ENCODE measurements at places on chromosomes 7 and 10.
A peak's percentile ranks its signal among the peaks of the same experiment; 100 is the strongest.

- no peak for DNase-seq
Observed at GRCh38 chr7:1526271-1526754, 4.2 kb upstream of the MAFK start.

- DNase-seq: peak; percentile 52
Observed at GRCh38 chr10:109956454-109957091, 33.3 kb upstream of the XPNPEP1 start.

- DNase-seq: no peak
Observed at GRCh38 chr10:114540236-114540635, 117.8 kb downstream of the ABLIM1 start.

DNA sequence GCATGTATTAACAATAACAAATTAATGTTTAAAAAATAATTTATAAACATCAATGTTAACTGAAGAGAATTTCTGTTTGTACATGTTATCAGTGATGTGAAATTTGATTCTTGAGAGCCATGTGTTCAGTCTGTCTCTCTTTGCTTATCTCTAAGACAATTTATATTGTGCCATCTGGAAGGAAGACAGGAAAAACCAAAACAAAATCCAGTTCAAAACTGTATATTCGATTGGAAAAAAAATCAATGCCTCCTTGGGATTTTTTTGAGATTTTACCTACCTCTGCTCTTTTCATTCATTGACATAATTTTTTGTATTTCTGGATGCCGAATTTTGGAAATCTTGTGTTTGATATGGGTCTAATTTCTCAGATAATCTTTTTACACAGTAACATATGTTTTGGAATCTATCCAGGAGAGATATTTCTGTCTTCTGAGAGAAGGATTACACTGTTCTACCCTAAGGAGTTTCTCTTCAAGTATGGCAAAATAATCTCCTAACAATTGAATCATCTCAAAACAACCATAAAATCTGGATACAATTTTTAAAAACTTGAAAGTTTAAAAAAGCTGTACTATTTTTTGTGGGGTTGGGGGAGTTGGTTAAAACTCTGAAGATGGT is 311.9 kb upstream of the GNAI1 start:
- DNase-seq: no peak

DNA sequence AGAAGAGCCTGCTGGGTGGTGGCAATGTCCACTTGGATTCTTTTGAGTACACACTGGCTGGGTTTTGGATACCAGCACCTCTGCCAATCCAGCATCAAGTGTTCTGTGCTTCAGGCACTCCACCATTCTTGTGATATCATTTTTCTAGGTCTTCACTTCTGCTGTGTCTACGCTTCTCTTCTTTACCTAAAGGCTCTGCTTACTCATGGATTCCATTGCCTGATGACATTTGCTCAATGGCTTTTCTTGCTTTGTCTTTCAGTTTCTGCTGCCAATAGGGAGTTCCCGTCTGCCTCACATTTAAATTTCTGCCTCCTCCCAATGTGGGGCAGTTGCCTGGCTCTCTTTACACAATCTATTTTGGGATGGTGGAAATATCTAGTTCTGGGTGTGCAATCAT is 12.7 kb upstream of the PAPSS2 start:
- no peak for DNase-seq

DNA sequence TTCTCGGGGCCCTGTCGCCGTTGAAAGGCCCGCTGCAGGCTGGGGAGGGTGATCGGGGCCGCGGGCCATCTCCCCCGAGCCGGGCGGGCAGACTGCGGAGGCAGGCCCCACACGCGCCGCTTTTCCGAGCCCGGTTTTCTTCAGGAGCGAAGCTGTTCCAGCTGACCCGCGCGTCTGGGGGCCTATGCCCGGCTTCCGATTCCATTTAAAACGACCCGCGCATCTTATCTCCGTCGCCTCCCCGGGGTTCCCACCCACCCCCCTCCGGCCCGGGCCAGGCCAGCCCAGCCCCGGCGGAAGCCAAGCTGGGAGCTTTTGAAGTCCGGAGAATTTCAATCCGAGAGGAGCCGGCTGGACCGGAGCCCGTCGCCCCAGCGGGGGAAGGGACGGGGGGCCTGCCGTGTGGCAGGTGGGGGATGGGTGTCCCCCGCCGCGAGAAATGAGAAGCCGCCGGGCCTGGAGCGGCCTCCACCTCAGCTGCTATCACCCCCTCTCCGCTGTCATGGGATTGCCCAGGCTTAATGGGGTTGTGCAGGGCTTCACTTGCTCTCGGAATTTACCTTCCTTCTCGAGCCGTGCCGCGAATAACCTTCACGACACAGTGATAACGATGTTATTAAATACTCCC is 3.1 kb upstream of the EVX1 start:
- no peak for DNase-seq

DNA sequence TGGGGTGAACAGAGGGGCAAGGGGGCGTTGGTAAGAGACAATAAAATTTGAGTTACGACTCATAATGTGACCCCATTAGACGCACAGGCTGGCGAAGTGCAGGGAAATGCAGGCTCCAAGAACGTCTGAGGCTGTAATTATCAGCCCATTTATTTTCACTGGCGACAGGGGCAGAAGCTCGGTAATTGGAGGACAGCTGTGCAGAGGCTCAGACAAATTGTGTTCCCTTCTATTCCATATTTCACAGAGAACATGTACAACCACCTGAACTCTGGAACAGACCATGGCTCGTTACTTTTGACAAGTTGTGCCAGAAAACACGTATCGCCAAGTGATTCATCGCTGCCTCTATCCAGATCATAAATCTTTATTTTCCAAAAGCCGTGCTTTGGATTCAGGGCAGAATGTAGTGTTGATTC is 137.3 kb upstream of the FRMD4A start:
- DNase-seq: no peak

Data from NT2/D1 (cell line).